OCI-LY7 (cell line): ENCODE measurements at places on chromosomes 6 and 20.

GRCh38 chr6:134182528-134182927, 130.1 kb upstream of the SLC2A12 start:
- DNase-seq, result no peak

DNA sequence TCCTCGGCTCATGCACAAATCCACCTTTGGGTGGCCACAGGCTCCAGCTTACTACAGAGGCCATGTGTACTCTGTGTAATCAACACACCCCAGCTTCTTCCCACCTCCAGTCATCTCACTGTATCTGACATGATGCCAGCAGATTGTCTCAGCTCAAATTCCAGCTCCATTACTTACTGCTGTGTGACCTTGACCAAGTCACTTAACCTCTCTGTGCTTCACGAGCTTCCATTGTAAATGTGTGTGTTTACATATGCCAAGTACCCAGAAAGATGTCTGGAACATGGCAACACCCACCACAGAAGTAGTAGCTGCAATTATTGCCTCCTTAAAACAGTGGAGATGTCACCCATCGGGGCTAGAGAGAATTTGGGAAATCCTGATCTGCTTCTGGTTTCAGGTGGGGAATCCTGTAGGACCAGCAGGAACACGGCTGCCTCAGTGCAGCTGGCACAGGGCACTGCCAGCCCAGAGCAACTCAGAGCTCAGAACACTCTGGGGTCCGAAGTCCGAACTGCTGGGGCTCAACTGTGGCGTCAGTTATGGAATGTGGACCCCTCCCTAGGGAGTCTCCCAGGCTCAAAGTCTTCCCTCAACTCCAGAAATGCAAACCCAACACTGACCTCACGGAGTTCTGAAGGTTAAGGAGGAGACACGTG, 21.2 kb upstream of the HLA-B start:
- no peak for DNase-seq

DNA sequence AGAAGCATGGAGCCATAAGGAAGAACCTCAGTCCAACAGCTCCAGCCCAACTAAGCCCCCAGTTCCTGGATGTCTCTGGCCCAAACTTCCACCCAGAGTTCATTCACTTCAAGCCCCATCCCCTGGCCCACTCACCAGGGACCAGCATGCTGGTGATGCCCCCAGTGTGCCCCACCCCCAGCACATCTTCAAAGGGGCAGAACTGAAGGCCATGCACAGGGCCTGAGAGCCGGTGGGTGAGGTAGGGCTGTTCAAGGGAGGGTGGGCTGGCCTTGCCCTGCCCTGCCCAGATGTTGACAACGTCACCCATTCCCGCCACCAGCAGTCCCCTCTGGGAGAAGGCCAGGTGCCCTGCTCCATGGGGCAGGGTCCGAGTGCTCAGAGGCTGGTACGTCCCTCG, 3.6 kb downstream of the B3GALT4 start:
- no peak for DNase-seq

GRCh38 chr6:2481307-2481706, 235.9 kb upstream of the GMDS start:
- DNase-seq, result no peak

DNA sequence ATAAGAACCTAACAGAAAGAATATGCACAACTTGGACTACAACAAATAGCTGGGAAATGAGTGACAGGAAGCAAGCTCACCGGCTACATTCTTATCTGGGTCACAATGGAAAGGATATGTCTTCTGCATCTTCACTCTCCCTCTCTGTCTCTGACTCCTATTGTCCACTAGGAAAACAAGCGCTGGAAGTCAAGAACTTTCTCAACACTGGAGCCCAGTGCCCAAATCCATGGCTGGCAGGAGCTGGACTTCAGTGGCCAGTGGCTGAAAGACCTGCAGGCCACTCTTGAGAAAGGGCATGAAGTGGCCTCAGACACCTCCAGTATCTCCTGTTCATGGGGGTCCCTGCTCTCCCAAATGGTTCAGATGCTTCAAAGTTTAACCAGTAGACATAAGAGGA, 62.0 kb downstream of the FAM50B start:
- DNase-seq, result no peak
